OCI-LY7 (cell line): ENCODE measurements at places on chromosomes 2 and 18.
A peak's percentile ranks its signal among the peaks of the same experiment; 100 is the strongest.

- no peak for DNase-seq
These were observed 131.1 kb upstream of the RIOK3 start for GRCh38 chr18:23321996-23322395.

GRCh38 chr2:236040600-236041328, 127.4 kb downstream of the GBX2 start:
- DNase-seq: no peak

DNA sequence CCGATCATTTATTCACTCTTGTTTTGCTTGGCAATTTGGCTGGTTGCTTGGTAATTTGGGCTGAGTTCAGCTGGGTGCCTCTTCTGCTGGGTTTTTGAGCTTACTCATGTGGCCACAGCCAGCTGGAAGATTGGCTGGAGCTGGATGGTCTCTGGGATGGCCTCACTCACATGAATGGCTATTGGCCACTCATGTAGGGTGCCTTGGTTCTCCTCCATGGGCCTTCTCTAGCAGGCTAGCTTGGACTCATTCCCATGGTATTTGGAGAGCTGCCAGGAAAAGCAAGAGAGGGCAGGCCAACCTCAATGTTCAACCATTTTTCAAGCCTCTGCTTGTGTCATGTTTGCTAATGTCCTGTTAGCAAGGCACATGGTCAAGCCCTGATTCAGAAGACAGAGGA, 16.9 kb downstream of the ZAP70 start:
- no peak for DNase-seq

DNA sequence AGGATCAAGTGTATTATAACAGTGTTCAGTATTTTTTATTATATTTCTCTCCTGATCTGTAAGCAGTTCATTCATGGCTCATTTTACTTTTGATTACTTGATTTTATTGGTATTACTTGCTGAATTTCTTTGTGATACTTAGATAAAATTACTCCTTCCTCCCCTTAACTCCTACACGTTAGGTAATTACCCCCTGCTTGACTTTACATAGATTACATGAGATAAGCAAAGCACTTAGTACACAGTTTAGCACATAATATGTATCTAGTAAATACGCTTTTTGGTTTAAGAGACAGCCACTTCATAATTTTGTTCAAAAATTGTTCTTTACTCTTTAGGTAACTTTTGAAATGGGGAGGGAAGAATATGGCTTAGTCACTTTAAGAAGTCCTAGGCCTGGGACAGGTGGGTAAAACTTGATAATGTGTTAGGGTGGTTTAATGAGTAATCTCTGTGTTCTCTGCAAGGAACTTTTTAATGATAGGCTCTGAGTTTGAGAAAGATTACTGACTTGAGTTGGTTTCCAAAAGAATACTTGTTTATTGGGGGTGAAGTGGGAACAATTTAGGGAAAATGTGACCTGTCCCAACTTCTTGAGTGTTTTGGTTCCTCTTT, 80.9 kb downstream of the NCOA1 start:
- no peak for DNase-seq

GRCh38 chr2:66575625-66576310, 140.8 kb downstream of the MEIS1 start:
- no peak for DNase-seq

DNA sequence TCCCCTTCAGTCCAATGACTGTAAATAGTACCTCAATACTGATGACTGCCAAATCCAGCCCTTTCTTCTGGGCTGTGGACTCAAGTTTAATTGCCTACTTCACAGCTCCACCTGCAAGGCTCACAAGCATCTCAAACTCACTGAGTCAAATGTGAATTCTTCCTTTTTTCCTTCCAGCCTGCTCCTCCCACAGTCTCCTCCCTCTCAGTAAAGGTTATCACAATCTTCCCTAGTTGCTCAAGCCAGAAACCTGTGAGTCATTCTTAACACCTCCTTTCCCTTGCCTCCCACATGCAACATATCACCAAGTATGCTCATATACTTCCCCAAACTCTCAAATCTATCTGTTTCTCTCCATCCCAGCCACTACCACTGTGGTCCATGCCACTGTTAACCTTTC, 3.7 kb upstream of the MFSD6 start:
- DNase-seq: no peak

DNA sequence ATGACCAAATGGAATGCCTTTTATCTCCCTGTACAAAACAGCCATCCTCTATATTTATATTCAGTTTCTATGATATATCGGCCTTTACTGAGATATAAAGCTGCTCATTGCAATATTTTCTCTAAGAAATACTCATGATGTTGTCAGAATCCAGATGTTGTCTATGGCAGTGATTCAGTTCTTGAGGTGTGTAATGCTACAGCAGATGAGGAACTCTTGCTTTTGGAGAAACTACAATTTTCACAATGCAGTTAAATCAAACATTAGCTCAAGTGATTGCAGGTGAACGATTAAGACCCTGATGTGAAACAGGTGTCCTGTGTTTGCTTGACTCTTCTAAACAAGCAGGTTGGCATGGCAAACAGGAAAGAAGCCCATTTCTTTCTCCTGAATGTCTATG, 256.2 kb upstream of the CDH20 start:
- no peak for DNase-seq

GRCh38 chr2:168160897-168161296, 86.5 kb downstream of the STK39 start:
- DNase-seq: peak; percentile 20

GRCh38 chr2:36450466-36451196, 95.1 kb downstream of the CRIM1 start:
- DNase-seq: no peak

GRCh38 chr2:98465456-98466226, 21.0 kb downstream of the INPP4A start:
- DNase-seq: no peak
